ENCODE measurements at places on chromosomes 7 and 10.

DNA sequence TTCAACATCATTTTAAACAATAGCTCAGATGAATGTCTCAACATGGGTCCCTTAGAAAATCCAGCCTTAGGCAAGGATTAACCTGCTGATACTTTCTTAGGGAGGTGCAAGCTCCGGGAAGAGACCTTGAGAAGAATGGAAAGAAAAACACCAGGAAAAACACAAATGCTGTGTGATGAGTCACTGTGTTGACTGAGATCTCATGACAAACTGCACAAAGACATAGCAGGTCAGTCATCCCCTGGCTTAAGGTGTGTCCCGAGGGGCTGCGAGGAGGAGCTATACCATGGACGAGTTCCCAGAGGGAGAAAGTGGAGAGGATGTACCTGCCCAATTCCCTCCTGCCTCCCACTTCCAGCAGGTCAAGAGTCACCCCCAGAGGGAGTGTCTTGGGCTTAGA is 98.0 kb downstream of the TEX36 start:
- DNase-seq = no peak

GRCh38 chr10:131160219-131160875 is 151.2 kb downstream of the TCERG1L start:
- DNase-seq = no peak

GRCh38 chr10:74039561-74040145 is 41.7 kb downstream of the VCL start:
- DNase-seq = no peak

GRCh38 chr10:61990761-61991135 is 89.2 kb downstream of the ARID5B start:
- no peak for DNase-seq

GRCh38 chr7:70068531-70068930 is 470.3 kb downstream of the AUTS2 start:
- DNase-seq = no peak

DNA sequence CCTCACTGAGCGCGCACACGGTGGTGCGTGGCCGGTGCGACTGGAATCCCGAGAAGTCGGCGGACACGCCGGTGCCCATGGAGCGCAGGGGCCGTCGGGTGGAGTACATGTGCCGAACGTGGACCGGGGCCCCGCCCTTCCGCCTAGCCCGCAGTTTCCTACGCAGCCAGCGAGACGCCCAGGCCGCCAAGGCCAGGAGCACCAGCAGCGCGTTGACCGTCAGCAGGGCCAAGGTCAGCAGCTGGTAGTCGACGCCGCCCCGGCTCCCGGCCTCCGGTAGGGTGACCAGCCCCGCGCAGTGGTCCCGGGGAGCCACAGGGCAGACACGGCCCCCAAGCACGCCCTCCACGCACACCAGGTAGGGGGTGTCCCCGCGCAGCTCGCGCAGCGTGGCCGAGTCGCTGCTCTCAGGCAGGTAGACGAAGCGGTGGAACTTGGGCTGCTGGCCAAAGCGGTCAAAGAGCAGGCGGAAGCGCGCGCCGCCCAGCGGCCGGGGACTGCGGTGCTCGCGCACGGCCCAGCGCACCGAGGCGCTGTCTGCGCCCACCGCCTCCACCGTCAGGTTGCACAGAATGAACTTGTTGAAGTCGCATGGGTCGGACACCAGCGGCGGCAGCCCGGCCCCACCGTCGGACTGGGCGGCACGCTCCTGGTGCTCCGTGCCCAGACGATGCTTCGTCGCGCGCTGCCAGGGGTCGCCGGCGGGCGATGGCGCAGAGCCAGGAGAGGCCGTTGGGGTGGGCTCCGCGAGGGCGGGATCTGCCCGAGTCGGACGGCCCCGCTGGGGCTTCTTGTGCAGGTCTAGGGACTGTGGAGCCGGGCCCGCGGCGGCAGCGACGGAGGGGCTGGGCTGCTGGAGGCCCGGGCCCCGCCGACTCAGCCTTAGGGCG is 2.2 kb downstream of the TRIL start:
- DNase-seq = no peak

DNA sequence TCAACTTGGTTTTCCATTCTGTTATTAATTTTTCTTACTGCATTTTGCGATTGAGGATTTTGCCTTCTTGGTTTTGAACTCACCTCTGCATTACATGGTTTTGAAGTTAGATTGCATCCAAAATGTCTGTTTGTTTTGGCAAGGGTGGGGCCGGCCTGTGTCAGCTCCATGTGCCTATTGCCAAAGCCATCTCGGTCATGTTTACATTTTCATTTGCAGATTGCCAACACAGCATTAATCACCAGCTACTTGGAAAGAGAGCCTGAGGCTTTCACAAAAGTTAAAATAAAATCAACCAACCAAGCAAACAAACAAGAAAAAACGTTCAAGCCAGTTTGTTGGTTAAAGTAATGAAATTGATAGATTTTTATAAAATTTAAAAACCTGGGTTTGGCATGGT is 695.8 kb downstream of the TYW1 start:
- DNase-seq = no peak

DNA sequence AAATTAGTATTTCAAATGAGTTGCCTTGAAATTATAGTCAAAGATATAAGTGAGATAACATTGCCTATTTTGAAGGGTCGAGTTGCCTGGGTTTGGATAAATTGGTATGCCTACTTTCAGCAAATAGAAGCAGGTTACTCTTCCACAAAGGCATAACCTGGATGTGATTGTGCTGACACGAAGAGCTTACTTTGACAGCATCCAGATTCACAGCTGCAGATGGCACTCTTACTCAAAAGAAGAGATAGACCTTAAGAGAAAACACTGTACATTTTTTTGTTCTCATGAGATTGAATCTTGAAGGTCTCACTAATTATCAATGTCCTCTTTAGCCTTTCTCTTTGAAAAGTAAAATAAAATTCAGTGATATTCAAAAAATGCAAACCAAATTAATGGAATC is 1338.7 kb downstream of the REEP3 start:
- DNase-seq = no peak

GRCh38 chr10:92108120-92108519 is 182.8 kb downstream of the CPEB3 start:
- DNase-seq = no peak

DNA sequence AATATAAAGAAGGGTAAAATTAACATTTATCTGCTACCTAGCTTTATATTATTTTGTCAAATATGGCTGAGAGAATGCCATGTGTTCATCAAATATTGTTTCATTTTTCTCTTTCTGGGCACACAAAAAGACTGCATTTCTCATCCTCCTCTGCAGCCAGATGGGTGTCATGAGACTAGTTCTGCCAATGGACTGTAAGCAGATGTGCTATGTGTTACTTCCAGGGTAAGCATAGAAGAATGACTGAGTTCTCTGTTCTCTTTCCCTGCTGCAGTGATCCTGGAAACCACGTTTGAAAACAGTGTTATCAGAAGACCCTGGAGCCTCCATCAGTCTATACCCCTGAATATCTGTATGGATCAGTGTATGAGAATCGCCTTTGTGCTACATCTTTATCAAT is 24.1 kb upstream of the SLK start:
- DNase-seq = no peak

- DNase-seq = no peak
These were observed 65.4 kb downstream of the MGAM2 start for GRCh38 chr7:142176901-142177300.

GRCh38 chr7:143049362-143049761 is 2.8 kb upstream of the OR6V1 start:
- no peak for DNase-seq

DNA sequence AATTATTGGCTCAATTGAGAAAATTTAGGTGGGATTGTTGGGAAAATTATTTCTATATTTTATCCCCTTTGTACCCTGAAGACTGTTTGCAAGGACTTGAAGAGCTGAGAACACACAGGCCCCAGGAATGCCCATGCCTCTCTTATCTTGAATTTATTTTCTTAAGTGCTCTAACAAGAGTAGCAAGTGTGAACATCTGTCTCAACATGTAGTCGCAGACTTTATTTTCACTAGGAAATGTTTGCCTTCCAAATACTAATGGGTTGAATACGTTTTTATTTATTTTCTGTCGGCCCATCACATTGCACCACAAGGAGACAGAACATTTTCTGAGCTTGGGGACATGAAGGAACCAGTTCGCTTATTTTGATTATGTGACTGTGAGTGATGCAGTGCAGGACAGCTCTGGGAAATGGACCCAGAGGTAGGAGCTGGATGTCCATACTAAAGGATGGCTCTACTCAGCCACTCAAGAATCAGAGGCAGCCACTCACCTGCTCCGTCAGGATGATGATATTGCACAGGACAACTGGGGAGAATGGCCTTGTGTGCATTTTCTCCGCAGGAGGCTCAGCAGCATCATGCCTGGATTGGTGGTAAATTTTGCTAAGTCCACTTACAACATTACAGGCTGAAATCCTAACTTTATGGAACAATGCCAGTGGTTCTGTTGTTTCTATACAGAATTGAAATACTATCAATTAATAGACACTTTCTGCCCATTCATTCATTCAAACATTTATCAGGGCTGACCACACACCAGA is 332.7 kb downstream of the FGFR2 start:
- DNase-seq = no peak

DNA sequence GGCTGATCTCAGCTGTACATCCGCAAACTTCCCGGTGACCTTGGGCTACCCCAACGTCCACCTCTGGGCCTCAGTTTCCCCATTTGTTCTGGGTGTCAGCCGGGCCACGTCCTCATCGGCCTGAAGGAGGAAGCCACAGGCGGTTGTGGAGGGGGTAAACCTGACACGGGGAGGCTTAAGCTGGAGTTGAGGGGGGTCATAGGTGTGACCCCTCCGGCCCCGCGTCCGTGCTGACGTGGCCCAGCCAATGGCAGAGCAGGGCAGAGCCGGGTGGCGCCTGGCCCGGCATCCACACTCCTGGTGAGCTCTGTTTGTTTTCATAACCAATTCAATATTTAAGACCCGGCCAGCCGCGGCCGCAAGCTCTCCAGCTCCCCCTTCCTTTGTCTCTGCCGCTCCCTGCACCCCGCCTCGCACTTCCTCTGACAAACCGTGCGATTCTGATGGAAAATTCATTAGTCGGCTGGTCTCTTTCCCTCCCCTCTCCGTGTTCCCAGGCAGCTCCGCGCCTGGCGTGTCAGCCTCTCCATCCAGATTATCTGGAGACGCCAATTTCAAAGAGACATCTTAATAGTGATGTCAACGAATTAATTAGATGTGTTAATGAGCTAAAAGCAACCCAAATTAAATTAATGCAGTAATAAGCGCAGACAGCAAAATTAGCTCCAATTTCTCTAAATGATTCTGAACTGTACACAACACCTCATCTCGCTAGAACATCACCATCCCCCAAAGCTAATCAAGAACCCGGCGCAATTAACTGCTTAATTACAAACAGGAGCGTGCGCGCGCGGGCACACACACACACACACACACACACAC is 55.4 kb downstream of the MICALL2 start:
- no peak for DNase-seq

- DNase-seq = no peak
These were observed 162.9 kb downstream of the CREB5 start for GRCh38 chr7:28575241-28575643.

GRCh38 chr10:121736315-121737130 is 138.3 kb upstream of the FGFR2 start:
- DNase-seq = no peak

DNA sequence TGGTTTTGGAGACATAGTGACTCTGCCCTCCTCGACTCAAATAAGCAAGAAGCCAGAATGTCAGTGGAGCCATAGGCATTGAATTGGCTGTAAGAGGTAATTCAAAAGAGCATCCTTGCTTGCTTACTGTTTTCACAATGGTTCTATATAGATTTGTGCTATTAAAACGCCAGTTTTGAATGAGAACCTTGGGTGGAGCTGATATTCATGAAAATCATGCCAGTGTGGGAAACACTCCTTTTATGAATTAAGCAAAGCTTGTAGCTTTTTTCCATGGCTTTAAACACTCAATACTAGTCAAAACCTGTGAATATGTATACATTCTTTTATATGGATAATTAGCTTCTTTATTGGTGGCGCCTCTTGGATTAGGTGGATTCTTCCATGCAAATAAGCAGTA is 252.5 kb downstream of the SLC25A13 start:
- DNase-seq = no peak

DNA sequence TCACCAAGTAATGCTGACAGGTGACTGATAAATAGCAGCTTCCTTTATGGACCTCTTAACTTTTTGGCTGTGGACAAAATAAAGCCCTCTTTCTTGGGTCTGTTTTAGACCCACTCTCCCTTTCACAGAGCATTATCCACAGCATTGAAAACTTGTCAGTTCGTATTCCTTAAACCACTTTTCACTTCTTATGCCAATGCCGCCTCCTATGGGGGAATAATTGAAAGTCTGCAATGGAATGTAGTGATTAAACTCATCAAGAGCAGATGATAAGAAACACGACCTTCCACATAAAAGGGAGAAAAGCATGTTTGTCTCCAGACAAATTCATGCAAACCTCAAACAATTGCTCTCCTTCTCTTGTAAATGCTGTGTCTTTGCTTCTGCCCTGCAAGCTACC is 153.4 kb downstream of the SORCS1 start:
- DNase-seq = no peak

GRCh38 chr10:79026341-79026761 is 42.4 kb upstream of the ZMIZ1 start:
- DNase-seq = no peak

DNA sequence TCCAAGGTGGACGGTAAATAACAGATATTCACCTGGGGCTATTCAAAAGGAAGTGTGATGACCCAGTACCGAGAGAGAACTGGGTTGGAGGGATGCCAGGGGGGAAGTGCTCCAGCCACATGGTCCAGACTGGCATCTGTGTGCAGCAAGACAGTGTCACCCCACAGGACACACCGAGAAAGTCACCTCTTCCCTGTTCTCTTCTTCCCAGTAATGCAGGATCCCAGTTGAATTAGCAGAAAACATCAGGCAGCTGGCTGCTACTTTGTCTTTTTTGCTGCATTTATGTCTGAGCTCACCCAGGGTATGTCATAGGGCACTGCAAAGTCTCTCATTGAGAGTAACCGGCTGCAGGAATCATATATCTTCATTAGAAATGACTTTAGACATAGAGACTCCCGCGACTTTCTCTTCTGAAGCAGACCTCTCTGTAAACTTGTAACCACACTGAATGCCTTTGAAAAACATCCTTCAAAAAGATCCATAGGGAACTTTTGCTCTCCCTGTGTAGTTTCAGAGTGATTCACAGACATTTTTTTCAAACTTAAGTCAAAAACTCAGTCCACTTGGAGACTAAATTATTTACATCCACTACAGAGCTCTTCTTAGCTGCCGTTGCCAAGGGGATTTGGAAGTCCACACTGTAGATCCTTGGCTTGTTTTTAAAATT is 609.0 kb upstream of the DPP6 start:
- DNase-seq = no peak

- DNase-seq = peak; percentile 44
These were observed 31.3 kb upstream of the SMC3 start for GRCh38 chr10:110535958-110536891.

- no peak for DNase-seq
These were observed 43.9 kb upstream of the GPR158 start for GRCh38 chr10:25130906-25131305.

GRCh38 chr7:90579181-90579688 is 16.9 kb upstream of the CDK14 start:
- DNase-seq = no peak

All from CD8-positive, alpha-beta memory T cell (primary cell).